ENCODE measurements at places on chromosomes 12 and 14. TPM values are rescaled to one million over a fixed set of nuclear protein-coding genes. Genes with fewer than 3 reads are reported as not detected.

DNA sequence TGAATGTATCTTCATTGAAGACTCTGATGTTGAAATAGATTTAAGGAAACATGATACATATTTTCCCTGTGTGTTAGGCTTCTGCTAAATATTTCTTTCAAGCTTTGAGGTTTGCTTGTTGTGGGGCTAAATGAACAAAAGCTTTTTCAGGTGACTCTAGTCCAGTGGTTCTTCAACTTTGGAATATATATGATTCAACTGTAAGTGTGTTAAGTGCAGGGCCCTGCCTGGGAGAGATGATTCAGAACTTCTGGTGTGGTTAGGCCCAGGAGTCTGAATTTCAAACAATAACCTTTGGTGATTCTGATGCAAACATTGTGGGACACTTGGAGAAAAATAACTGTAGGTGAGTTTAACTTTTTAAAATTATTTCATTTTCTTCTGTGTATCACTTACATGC is 93.0 kb downstream of the TRHDE start:
- no peak for DNase-seq

DNA sequence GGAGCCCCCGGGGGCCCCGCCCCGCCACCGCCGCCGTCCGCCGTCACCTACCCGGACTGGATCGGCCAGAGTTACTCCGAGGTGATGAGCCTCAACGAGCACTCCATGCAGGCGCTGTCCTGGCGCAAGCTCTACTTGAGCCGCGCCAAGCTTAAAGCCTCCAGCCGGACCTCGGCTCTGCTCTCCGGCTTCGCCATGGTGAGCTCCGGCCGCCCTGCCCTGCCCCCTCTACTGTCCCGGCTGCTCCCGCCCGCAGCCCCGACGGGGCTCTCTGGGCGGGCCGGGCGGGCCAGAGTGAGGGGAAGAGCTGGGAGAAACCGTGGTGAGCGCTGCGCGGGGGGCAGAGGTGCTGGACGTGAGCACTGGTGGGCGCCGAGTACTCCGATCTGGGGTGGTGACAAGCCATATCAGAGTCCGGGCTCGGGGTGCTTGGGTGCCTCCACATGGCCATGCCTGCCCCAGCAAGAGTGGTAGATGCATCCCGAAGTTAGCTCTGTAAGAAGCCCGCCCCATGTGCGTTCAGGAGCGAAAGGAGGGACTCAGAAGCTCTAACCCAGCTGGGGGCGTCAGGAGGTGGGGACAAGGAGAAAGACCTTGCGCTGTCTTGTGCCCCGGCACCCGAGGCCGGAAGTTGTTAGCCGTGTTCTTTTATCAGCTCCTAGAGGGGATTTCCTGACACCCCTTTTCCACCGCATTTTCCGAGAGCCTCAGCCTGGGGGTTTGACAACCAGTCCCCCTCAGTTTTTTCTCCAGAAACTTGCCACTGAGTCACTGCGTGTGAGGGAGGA is 717 bp downstream of the ORAI1 start:
- peak; percentile 67 for DNase-seq

DNA sequence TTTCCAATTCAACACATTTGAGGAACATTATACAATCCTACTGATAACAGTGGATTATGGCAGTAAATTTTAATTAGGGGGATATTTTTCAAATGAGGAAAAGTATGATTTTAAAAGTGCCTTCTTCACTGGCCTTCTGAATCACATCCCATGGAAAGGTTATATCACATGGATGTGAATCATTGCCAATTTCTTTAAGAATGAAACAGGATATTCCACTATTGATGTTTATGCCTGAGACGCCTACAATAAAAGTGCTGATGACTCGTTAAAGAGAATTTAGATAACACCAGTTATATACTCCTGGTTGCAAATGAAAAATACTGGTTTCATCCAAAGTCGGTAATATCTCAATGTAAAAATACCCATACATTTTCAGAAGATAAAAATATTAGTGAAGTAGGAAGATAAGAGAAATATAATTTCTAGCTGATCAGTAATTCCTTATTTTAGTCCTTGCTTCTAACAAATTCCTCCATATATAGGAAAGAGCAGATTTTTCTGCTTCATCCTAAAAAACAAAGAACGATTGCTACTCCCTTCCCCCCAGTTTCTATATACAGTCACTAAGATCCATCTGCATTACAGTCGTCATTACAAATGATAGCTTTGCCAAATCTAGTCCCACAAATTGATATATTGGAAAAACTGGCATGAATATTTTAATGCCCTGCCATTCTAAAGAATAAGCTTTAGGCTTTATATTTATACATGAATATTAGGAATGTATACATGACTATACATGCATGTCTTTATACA is 139.5 kb upstream of the SOX5 start:
- no peak for DNase-seq

DNA sequence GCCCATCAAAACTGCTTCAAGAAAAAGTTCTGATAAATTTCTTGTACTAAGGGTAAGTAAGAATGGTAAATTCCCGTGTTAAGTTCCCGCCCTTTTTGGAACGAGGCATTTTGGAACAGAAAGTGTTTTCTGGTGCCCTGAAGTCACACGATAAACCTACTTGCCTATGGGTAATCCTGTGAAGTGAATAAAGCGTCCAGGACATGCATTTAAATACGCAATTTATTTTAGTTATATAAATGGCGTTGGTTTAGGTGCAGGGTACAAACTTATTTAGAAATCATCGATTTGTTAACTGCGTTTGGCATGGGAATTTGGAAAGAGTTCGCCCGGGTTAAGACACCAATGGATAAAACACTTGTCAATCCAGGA is 715 bp upstream of the RAP1B start:
- no peak for DNase-seq

- DNase-seq, result no peak
Observed at GRCh38 chr12:68479896-68480291, 130.8 kb upstream of the RAP1B start.

- no peak for DNase-seq
Observed at GRCh38 chr14:59601056-59601455, 24.4 kb upstream of the CCDC175 start.

DNA sequence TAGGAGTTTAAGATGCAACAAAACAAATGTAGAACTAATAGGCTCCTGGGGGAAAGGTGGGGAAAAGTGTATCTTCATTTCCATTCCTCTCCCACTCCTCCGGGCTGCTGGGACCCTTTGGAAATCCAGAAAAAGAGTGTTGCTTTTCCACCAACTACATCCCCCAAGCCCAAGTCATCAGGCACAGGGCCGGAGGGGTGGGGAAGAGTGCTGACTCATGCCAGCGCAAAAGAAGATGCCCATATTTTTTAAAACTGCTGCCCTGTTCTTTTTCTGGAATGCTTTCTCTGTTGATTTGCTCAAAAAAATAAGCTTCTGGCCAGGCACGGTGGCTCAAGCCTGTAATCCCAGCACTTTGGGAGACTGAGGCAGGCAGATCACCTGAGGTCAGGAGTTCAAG is 70.9 kb downstream of the TBK1 start:
- DNase-seq, result no peak

DNA sequence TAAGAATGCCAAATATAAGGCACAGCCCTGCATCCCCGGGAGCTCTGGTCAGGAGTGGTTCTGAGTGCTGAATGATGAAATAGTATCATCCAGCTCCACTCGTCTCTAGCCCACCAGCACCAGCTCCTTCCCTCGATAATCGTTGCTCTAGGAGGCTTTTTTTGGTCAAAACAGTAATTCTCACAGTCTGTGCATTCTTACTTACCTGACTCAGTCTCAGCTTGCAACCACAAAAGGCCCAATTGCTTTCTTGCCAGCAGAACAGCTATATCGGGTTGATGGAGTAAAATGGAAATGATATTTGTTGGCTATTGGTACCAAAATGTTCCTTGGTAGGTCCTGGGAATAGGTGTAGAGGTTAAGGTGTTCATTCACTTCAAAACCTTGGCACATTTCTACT is 94.8 kb downstream of the BMP4 start:
- DNase-seq, result no peak

- DNase-seq, result no peak
Observed at GRCh38 chr12:120659151-120659525, 18.7 kb downstream of the CABP1 start.

GRCh38 chr12:64522316-64522715 is 70.4 kb downstream of the TBK1 start:
- no peak for DNase-seq

DNA sequence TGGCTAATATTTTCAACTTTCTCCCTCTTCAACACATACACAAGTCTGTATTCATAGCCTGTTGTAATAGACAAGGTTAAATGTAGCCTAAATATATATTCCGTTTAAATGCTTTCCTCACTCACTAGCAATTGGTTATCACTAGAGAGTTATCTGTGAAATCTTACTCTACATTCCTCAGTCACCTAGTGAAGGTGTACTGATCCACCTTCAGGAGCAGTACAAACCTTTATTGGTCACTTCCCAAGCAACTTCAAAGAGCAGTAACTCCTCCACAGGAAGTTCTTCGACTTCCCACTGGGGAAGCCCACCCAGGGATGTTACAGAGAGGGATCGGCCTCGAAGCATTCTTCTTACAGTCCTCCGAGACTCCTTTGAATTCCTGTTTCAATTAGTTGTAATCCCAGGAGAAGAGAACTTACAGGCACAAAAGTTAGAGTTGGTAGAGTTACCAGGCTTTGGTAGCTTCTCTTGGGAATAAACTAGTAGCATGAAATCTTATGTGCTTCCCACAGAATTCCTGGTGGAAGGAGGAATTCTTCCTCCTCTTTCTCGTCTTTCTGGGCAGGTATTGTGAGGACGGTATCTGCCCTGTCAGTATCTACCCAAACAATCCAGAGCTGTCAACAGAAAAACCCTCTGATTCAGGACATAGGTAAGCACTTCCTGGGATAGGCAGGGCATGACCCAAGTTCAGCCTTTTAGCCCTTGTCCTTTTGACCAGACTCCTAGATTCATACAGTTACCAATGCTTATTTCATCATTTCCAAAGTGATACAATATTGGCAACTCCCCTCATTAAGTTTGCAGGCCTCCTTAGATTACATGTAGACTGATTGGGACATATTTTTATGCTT is at the start of gene GYS2:
TSS of gene GYS2 (minus strand) at position 603 of the 857 bp plus-strand sequence. CDS start at position 348, 255 bp downstream.
- DNase-seq, result peak; percentile 70

DNA sequence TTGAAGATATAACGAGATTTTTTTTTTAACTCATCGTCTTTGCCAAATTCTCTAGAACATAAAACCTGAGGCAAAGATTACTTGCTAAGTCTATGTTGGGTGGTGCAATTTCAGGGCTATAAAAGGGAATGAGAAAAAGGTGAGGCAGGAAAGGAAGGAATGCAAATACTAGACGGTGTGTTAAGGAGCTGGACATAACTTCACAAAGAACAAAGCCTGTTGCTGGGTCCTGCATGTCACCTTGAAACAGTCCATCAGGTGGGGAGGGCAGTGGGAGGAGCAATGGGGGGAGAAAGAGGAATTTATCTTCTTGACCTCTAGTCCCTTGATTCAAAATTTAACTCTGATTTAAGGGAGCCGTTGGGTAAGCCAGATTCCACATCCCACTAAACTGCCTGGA is 16.1 kb upstream of the DUSP6 start:
- DNase-seq, result no peak

- DNase-seq, result no peak
Observed at GRCh38 chr12:13576935-13577500, 380.5 kb downstream of the EMP1 start.

DNA sequence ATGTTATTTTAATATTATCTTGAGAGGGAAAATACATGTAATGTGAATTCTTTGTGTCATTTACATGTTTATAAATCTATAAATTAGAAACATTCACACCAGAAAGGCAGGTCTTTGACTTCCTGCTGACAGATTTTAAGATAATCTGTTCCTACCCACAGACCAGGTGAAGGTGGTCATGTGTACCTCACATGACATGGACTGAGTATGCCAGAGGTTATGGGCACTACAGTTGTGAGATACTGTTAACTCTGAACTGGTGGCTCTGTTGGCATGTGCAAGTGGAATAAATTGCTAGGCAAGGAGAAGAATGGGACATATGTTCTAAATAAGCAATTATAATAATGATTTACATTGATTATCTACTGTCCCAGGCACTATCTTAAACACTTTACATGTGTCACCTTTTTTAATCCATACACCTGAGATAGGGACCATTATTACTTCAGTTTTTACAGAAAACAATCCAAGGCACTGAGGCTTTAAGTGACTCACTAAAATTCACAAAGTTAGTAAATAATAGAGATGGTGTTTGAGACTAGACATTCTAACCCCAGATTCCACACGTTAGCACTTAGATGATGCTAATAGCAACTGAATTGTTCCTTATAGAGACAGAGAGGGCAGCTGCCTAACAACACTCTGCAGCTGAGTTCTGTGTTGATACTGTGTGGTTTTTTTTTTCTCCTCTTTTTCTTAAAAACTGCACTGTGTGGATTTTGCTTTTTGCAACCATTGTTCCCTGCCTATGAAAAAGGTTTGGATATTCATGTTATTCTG is 23.8 kb downstream of the SLC16A7 start:
- DNase-seq, result no peak

DNA sequence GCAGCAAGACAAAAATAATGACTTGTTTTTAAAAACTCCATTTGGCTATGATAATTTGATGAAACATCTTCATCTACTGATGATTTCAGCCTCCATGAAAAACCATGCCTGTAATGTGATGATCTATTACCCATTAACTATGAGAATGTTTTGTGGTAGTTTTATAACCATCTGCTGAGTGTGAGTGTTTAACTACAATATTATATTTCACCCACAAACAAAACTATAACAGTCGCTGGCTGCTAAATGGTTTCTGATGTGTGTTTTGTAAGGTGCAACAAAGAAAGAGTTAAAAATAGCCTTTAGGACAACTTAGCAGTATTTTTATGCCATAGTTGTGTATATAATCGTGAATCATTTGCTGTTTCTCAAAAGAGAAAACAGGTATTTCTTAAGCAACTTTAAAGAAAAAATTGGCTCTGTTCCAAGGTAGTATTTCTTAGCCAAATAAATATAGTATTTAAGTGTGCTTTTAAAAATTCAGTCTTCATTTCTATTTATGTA is 4.9 kb downstream of the PTHLH start:
- no peak for DNase-seq

- DNase-seq, result no peak
Observed at GRCh38 chr12:2687058-2687457, 107.7 kb upstream of the FKBP4 start.

- peak; percentile 75 for DNase-seq
Observed at GRCh38 chr14:74945852-74946658, 9.3 kb downstream of the PGF start.

GRCh38 chr12:50073712-50074111 is 11.4 kb upstream of the SMARCD1 start:
- no peak for DNase-seq

Gene KIF26A
- total RNA-seq, result 1.3 TPM

Gene PAWR
- 33.3 TPM for total RNA-seq

Gene IKBIP
- total RNA-seq, result 2.6 TPM

Gene LRP1
- total RNA-seq, result 370 TPM

Gene CELA1
- total RNA-seq, result not detected

Gene SLC22A17
- 3.6 TPM for total RNA-seq

Gene CHGA
- total RNA-seq, result 0.20 TPM

Gene SERPINA12
- 0.35 TPM for total RNA-seq

Gene CIROP
- total RNA-seq, result not detected

Gene RNASE12
- not detected for total RNA-seq

Gene NYNRIN
- total RNA-seq, result 2.3 TPM

Gene PPP1CC
- 42.8 TPM for total RNA-seq

Data from left lobe of liver (tissue), 2 donors.